ENCODE measurements at places on chromosomes 7 and 10. TPM values are rescaled to one million over a fixed set of nuclear protein-coding genes. Genes with fewer than 3 reads are reported as not detected.

The POM121L12 gene
- total RNA-seq: not detected

DNA sequence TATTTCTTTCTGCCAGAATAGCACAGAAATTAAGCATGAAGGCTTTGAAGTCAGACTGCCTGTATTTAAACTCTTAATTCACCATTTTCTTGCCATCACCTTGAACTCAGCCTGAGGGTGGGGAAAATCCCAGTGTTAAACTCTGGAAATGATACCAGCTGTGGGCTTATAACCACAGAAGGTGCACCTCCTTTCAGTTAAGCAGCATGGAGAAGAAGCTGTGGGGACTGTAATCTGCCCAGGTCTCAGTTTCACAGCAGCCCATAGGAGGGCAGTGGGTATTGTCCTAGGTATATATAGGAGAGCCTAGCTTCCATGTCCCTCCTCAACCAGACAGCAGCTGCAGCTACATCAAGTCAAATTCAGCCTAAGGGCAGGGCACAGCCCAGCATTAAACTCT, 241.6 kb downstream of the HPSE2 start:
- no peak for ATAC-seq

- no peak for ATAC-seq
These were observed 54.9 kb downstream of the SEMA3E start for GRCh38 chr7:83593921-83594475.

- no peak for ATAC-seq
These were observed 1.2 kb upstream of the ABCF2 start for GRCh38 chr7:151228024-151228866.

The C7orf25 gene
- 15.4 TPM for total RNA-seq

The KCND2 gene
- 0.40 TPM for total RNA-seq

- no peak for ATAC-seq
These were observed 1.9 kb upstream of the MACC1 start for GRCh38 chr7:20219062-20219445.

The LRRC61 gene
- total RNA-seq: 7.1 TPM

The TAC1 gene
- 3.0 TPM for total RNA-seq

DNA sequence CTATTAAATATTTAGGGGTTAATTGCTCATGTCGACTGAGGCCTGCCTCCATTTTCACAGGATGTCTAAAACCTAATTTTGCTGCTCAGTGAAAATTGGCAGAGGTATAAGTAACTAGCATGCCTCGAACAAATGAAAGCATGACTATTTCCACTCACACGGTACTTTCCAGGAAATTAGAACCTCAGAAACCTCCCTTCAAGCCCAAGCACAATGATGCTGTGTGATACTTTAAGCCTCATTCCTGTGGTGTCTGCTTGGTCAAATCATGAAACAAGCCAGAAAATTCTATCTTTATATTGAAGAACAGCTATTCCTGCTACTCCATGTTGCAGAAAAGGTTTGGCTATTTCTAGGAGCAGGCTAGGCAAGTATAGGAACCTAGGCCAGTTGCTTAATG, 203.0 kb downstream of the SORCS3 start:
- ATAC-seq: no peak

The HUS1 gene
- total RNA-seq: 24.5 TPM

DNA sequence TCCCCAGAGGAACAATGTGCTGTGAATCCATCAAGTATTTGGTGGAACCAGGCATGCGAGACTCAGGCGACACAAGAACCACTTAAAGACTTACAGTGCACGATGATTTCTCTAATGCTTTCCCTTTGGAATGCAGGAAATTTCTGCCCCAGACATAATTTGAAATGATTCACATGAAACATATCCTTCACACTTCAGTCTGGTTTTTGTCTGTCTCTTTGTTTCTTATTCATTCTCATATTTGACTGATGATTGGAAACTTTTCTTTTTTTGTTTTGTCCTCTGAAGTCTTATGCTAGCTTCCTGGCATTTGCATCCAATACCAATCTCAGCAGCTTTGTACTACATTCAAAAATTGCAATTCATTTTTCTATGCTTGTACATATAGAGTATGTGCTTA, 502.8 kb downstream of the PHTF2 start:
- ATAC-seq: no peak

The SHOC2 gene
- total RNA-seq: 50.5 TPM

Data from gastroesophageal sphincter (tissue), 4 donors.